ENCODE measurements at places on chromosomes 13 and 19.

- DNase-seq: no peak
Measured at GRCh38 chr13:92900446-92900845, 326.2 kb upstream of the GPC6 start.

- DNase-seq: no peak
Measured at GRCh38 chr13:73782450-73783449, 351.5 kb downstream of the KLF12 start.

DNA sequence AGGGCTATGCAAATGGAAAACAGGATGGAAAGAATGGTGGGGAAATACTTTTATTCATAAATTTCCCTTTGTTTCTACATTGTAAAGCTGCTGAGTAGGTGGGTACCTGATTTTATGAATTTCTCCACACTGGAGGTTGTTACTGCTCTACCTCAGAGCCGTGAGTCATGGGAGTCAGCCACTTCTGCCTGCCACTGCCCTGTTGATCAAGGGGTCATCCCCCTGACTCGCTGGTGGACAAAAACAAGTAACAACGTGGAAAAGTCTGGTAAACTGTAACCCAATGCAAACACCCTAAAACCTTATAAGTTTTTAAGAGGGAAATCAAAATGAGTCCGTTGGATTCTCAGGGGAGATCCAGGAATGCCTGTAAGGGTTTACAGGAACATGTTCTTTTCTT, 329.5 kb downstream of the ATP8A2 start:
- no peak for DNase-seq

GRCh38 chr19:3353493-3353892, 12.9 kb upstream of the NFIC start:
- no peak for DNase-seq

DNA sequence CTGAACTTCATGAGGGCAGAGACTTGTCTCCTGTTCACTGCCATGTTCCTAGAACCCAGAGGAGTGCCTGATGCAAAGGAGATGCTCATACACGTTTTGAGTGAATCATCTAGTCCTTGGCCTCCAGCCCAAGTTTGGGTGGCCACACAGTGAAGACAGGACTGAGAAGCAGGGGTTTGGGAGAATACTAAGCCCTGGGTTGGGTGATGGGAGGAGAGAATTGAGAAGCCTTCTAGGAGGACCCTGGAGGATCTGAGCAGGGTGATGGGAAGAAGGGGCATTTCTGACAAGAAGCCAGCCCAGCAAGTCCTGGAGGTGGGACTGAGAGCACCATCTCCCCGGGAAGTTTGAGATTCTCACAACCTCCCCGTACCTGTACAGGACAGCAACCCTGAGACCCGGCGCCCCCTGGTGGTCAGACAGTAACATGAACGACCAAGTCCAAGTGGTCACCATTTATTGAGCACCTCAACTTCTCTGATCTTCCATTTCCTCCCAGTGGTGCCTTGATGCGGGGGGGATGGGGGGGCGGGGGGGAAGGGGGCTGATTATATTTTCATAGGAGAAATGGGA, 11.0 kb downstream of the CTU1 start:
- DNase-seq: peak; percentile 77

- peak; percentile 67 for DNase-seq
Measured at GRCh38 chr19:34316741-34317301, 48.2 kb upstream of the GPI start.

DNA sequence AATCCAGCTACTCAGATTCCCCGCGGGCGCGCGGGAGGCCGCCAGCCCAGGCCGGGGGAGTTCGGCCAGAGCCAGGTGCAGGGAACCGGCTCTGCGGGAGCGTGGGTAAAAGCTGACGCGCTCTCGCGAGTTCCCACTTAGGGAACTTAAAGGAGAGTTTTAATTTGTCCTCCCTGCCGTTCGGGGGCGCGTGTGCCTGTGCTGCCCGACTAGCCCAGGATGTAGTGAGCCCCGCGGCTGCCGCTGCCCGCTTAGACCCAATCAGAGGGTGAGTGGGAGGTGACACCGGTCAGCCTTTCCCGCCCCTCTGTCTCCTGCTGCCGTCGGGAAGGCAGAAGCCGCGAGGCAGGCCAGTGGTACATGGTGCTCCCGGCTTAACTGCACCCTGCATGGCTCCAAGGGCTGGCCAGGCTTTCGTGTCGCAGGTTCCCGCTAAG, 36.0 kb upstream of the NEK3 start:
- DNase-seq: peak; percentile 85
